ENCODE measurements at places on chromosomes 12 and 14.

- DNase-seq = peak; percentile 54
These were observed 112.0 kb downstream of the TSPAN8 start for GRCh38 chr12:71045781-71046180.

- DNase-seq = no peak
These were observed 3.7 kb downstream of the MYO1A start for GRCh38 chr12:57046086-57046791.

GRCh38 chr12:110233212-110233903, 47.7 kb upstream of the ATP2A2 start:
- no peak for DNase-seq

GRCh38 chr12:67917811-67918210, 71.4 kb upstream of the IFNG-AS1 start:
- DNase-seq = no peak

DNA sequence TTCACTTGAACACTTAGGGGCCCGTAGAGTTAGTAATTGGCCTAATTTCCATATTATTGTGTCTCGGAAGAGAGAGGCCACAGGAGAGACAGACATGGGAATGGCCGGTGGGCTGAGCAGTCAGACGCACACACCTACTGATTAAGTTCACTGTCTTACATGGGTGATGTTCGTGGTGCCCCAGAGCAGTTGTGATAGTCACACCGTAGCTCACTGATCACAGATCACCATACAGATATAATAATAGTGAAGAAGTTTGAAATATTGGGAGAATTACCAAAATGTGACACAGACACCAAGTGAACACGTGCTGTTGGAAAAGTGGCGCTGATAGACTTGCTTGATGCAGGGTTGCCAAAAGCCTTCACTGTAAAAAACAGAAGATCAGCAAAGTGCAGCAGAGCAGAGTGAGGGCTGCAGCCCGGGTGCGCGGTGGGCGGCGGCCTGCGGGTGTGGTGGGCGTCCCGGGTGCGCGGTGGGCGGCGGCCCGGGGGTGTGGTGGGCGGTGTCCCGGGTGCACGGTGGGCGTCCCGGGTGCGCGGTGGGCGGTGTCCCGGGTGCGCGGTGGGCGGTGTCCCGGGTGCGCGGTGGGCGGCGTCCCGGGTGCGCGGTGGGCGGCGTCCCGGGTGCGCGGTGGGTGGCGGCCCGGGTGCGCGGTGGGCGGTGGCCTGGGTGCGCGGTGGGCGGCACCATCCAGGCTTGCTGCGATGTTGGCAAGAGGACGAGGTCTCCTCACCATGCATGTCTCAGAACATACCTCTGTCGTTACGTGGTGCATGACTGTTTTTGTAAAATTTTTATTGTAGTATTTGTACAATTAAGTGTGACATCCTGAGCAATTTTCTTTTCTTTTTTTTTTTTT, 34.3 kb upstream of the TEX22 start:
- no peak for DNase-seq

- no peak for DNase-seq
These were observed 27.1 kb downstream of the VWF start for GRCh38 chr12:6097411-6097810.

- DNase-seq = no peak
These were observed 59.8 kb downstream of the SERPINA3 start for GRCh38 chr14:94671870-94672444.

GRCh38 chr12:102438047-102438826, 42.1 kb downstream of the IGF1 start:
- DNase-seq = no peak

DNA sequence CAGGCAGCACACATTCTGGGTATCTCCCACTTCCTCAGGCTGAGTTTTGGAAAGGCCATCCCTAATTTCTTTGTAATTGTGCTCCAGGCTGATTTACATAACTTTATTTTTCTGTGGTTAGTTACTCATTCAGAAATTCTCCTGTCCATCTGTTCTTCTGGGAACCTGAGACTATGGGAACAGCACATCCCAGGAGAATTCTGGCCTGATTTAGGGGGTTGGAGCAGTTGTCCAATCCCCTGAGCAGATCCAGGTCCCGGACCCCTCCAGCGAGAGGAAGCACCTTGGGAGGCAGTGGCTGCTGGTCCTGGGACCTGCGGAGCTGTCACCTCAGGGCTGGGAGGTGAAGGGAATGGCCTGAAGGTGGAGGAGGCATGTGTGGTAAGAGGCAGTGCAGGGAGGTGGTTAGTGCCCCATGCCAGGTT, 40.4 kb downstream of the TSPAN9 start:
- DNase-seq = no peak

DNA sequence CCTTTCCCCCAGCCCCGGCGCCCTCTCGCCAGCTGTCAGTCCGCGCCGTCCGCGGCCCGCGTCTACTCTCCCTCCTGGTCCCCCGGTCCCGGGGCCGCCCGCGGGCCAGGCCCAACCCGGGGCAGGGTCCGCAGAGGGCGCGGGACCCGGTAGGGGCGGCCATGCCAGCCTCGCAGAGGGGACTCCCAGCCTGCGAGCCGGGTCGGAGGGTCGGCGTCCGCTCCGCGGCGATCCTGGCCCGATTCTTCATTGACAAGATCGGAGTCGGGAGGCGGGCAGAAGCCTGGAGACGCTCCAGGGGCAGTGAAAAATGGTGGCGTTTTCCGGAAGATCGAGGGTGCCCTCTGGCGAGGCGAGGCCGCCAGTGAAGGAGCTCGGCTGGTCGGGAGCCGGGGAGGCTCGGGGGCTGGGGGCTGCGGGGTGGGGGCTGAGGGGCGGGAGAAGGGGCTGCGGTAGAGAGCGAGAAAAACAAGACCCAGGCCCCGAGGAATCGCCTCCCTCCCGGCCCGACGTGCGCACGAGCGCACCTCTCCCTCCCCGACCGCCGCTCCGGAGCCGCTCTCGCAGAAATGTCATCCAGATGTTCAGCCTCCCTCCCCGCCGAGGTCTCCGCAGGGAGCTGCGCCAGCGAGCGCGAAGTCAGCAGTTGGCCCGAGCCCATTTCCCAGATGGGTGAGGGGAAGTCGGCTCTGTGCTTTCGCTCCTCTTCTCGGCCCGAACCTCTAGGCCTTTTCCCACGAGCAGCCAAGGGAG, 647 bp upstream of the TGFB3 start:
- DNase-seq = peak; percentile 78

All from brain pericyte (primary cell).